ENCODE measurements at places on chromosomes 5 and 9. TPM values are rescaled to one million over a fixed set of nuclear protein-coding genes. Genes with fewer than 3 reads are reported as not detected.

GDF9 gene
- under 0.01 TPM for total RNA-seq

NFX1 gene
- 19.2 TPM for total RNA-seq

BRD3 gene
- total RNA-seq = 4.5 TPM

GPR151 gene
- not detected for total RNA-seq

CTSV gene
- total RNA-seq = 17.4 TPM

NLN gene
- 40.3 TPM for total RNA-seq

DMGDH gene
- total RNA-seq = 11.6 TPM

C9orf153 gene
- 0.26 TPM for total RNA-seq

IFNK gene
- total RNA-seq = not detected

LCN2 gene
- 48.4 TPM for total RNA-seq

CDH18 gene
- under 0.01 TPM for total RNA-seq

SLC4A9 gene
- total RNA-seq = not detected

CDC20B gene
- total RNA-seq = not detected

OSMR gene
- 40.7 TPM for total RNA-seq

NRARP gene
- 3.4 TPM for total RNA-seq

MSX2 gene
- not detected for total RNA-seq

TAF1L gene
- under 0.01 TPM for total RNA-seq

IGFBPL1 gene
- total RNA-seq = not detected

EPB41L4A gene
- 8.3 TPM for total RNA-seq

GAPVD1 gene
- total RNA-seq = 58.0 TPM

FCN2 gene
- not detected for total RNA-seq

PCDHB8 gene
- total RNA-seq = under 0.01 TPM

C9 gene
- not detected for total RNA-seq

IQGAP2 gene
- total RNA-seq = not detected

GHR gene
- total RNA-seq = 2.4 TPM

TPRN gene
- total RNA-seq = 4.5 TPM

CERT1 gene
- total RNA-seq = 25.3 TPM

FGD3 gene
- 0.26 TPM for total RNA-seq

BTNL9 gene
- total RNA-seq = not detected

ARRDC1 gene
- total RNA-seq = 136 TPM

C9orf50 gene
- total RNA-seq = not detected

TAS2R1 gene
- total RNA-seq = not detected

DMRTA1 gene
- 3.9 TPM for total RNA-seq

IL4 gene
- total RNA-seq = not detected

IL9 gene
- not detected for total RNA-seq

PCDHGA11 gene
- total RNA-seq = 3.2 TPM

PRSS3 gene
- total RNA-seq = 95.6 TPM

MYMK gene
- total RNA-seq = not detected

PRDM9 gene
- not detected for total RNA-seq

ELOVL7 gene
- total RNA-seq = 22.1 TPM

OGN gene
- not detected for total RNA-seq

ANKRD18A gene
- 1.6 TPM for total RNA-seq

MARCOL gene
- not detected for total RNA-seq

GGTA1 gene
- total RNA-seq = 0.13 TPM

CDO1 gene
- not detected for total RNA-seq

CCDC192 gene
- not detected for total RNA-seq
